SHP77 treated with DMSO at 0.1 percent for 48 hours (cell line): ENCODE measurements at places on chromosomes 5 and 9.

DNA sequence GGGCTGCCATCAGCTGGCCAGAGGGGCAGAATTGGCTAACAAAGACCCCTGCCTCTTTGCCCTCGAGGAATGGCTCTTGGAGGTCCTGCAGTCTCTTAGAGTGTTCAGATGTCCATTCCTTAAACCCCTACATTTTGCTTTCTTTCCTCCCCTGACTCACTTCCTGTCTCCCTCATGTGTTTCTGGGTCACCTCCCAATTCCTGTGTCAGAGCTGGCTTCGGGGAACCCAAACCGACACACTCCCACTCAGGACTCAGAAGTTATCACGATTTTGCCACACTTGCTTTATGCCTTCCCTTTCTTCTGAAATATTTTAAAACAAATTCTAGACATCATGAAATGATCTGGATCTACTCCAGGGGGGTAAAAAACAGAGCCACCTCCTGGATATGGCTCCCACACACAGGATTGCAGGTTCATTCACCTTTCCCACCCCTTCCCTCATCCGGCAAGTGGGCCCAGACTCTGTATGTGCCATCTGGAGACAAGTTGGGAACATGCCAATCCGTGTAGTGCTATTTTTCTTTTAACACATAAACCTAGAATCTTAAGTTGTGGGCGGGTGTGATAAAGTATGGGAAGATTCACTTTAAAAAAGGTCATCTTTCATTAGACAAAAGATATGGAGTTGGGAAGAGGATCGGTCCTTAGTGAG is 145.7 kb downstream of the NXNL2 start:
- no peak for DNase-seq

GRCh38 chr9:14935964-14936363 is 25.7 kb upstream of the FREM1 start:
- DNase-seq, result no peak

- no peak for DNase-seq
Observed at GRCh38 chr5:39021413-39021812, 52.8 kb downstream of the RICTOR start.

- no peak for DNase-seq
Observed at GRCh38 chr9:137760426-137760825, 117.2 kb upstream of the CACNA1B start.

DNA sequence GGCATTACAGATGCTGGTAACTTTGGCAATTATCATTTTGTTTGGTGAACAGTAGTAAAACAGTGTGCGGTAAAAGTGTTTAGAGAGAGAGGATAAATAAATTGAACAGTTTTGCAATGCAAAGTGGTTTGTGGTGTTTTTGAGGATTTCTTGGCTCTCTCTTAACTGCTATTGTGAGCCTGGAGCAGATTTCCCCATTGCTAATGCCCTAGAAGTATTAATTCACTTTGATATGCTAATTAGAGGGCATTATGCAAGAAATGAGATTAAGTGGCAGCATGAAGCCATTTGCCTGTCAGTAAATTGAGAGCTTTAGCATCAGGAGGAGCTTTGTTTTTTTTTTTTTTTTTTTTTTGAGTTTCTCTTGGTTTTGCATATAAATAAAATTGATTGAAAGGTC is 8.2 kb downstream of the PBX3 start:
- DNase-seq, result no peak

GRCh38 chr9:107102011-107102410 is 181.1 kb upstream of the RAD23B start:
- no peak for DNase-seq

DNA sequence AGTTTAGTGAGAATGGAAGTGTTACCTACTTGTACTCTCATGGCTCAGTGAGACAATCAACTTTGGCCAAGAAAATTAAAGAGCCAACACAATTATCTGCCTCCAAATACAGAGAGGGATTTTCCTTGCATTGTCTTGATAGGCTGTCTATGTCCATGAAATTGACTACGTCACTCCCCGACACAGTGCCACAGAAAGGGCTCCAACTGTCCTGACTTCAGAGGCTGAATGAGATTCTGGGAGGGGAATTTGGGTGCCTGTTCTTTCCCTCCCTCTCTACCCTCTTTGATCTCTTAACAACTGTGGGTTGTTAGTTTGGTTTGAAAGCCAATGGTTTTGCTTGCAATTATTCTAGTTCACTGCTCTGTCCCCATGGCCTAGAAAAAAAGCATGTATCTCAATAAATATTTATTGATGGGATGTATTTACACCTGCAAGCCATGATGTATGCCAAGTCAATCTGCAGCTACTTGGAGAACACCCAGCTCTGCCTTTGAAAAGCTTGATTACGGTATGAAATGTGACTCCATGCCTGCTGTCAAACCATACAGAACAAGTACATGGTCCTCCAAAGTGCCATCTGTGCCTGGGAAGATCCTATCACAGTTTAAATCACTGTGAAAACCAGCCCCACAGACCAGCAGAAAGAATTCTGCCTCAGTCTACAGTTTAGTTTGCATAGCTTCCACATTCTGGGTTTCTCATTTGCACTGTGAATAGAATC is 37.3 kb downstream of the CAPSL start:
- no peak for DNase-seq

DNA sequence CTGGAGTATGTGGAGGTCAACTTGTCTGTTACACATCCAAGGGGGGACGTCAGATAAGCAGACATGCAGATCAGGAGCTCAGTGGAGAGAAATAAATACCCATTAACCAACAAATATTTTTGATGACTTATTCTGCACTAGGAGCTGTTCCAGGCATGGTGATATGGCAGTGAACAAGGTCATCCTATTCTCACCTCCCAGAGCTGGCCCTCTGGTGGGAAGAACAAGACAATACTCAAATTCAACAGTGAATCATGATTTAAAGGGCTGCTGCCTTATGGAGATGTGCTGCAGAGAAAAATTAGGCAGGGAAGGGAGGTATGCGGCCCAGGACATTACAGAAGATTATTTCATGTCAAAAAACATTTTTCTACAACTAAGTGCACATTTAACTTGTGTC is 36.5 kb downstream of the SYK start:
- no peak for DNase-seq

- DNase-seq, result no peak
Observed at GRCh38 chr9:10566848-10567247, 46.0 kb downstream of the PTPRD start.

- DNase-seq, result no peak
Observed at GRCh38 chr5:17228821-17229291, 11.4 kb downstream of the BASP1 start.

DNA sequence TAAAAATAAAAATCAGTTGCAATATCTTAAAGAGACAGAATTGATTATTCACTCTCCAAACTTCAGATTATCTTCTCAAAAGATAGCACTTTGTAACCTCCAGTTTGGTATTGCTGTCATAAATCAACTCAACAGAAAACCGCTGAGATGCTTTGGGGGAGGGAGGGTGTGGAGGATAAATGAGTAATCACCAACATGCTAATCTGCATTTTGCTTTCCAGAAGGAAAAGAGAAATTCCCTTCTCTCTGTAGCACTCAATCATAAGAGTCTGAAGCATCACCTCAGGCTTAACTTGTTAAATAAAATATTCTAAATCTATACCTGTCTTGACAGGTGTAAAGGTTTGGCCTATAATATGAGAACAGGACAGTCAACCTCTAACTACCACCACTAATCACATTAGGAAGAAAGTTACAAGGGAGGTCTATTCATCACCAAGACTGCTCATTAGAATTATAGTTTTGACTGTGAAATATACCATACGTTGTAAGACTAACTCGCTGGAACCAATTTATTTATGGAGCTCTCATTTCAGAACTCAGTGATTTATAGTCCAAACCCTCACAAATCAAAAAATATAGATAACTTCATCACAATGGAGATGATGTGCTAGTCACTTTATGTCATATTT is 89.0 kb downstream of the PIK3R1 start:
- DNase-seq, result no peak

- DNase-seq, result no peak
Observed at GRCh38 chr9:8732367-8733075, 932.9 kb upstream of the DMAC1 start.

DNA sequence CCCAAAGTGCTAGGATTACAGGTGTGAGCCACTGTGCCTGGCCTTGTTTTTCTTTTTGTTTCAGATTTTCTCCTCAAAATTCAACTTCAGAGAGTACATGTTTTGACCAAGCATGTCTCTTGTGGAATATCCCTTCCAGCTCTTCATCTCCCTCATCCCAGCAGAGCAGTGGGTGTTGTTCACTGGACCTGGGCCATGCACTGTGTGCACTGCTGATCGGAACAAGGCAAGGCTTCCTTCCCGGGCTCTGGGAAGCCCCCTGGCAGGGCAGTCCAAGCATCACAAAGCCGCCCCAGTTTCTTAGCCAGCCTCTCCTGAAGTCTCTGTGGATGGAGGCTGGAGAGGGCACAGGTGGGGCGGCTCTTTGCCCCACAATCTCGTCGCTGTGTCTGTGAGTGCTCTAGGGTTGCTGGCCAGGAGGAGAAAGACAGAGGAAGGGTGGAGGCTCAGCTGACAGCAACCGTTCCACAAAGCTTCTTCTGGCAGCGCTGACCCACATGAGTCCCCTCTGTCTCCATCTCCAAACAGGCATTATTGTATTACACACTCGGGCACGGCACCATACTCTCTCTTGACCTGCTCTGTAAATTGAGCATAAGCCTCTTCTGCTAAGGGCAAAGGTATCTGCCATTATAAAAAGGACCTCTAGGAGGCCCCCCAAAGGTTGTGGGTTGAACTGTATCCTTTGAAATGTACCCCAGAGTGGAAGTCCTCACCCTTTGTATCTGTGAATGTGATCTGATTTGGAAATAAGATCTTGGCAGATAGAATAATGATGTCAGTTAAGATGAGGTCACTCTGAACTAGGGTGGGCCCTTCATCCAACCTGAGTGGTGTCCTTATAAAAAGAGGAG is 89.6 kb downstream of the TARS1 start:
- DNase-seq, result no peak

DNA sequence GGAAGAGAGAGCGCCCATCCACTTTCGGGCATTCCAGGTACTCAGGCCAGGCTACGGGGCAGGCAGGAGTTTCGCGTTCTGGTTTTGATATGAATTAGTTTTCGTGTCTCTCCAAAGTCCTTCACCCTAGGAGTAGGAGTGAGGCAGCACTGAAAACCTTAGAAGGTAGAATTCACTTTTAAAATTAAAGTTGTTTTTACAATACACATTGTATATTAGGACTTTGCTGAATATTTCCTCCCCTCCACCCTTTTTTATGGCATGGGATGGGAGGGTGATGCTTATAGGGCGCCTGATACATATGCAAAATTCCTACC is 747 bp downstream of the ITGA1 start:
- no peak for DNase-seq

DNA sequence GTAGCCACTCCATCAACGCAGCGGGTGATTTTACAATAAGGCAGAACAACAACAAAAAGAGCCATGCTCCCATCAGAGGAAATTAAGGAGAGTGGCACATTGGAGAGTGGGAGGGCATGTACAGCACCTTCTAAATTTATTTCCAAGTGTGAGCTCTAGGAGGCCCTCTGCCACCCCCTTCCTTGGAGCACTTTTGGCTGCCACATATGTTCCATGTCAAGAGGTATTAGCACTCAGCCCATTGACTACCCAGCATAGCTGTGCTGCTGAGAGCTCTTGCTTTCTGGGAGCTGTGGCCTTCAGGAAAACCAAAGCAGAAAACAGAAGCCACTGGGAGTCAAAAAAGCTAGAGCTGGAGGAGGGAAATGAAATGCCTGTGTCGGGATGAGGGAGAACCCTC is 200.2 kb upstream of the PANK3 start:
- no peak for DNase-seq

DNA sequence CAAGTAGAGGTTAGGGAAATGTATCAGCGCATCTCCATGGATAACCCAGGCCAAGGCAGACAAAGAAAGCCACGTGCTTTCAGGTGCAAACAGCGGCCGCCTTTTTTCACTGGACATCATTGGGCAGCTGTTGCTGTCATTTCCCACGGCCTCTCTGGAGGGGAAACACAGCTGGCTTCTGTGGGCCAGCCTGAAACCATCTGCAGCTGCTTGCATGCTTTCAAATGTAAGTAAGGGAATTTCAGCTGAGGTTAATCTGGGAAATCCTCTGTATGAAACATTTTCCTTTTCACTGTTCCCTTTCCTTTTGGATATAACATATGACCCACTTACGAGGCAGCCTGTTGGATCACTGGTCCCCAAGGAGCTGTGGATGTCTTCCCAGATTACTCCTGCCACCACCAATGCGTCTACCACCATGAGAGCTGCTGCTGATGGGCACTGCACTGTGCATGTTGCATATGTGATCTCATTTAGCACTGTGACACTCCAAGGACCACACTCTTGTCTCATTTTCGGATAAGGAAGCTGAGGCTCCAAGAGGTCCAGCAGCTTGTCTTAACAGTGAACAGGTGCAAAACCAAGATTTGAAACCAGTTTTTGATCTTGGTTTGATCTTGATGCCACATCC is 106.3 kb downstream of the C9orf152 start:
- DNase-seq, result no peak

DNA sequence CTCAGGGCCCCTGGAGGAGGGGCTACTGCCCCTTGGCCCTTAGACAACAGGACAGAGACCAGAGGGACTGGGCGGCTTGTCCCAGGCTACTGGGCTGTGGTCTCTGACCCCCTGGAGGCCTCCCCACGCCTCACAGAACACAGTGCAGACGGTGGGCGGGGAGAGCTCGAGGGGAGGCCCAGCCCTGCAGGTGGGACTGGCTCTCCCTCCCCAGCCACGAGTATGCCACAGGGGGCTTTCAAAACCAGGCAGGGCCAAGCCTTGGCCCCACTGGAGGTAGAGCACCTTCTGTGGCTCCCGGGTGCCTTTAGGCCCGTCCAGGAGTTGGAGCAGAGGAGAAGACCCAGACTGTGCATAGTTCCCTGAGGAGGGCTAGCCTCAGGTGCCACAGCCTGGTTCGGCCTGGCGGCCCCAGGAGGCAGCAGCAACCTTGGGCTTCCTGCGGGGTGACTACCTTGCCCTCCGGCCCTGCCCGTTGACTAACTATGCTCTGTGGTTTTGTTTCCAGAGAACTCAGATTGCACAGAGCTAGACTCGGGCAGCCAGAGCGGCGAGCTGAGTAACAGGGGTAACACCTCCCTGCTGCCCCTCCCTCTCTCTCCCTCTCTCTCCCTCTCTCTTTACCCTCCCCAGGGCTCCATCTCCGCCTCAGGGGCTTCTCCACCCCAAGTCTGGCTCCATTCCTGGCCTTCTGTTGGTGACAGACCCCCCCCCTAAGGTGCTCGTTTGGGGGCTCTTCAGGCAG is 15.5 kb downstream of the CARD19 start:
- DNase-seq, result no peak

DNA sequence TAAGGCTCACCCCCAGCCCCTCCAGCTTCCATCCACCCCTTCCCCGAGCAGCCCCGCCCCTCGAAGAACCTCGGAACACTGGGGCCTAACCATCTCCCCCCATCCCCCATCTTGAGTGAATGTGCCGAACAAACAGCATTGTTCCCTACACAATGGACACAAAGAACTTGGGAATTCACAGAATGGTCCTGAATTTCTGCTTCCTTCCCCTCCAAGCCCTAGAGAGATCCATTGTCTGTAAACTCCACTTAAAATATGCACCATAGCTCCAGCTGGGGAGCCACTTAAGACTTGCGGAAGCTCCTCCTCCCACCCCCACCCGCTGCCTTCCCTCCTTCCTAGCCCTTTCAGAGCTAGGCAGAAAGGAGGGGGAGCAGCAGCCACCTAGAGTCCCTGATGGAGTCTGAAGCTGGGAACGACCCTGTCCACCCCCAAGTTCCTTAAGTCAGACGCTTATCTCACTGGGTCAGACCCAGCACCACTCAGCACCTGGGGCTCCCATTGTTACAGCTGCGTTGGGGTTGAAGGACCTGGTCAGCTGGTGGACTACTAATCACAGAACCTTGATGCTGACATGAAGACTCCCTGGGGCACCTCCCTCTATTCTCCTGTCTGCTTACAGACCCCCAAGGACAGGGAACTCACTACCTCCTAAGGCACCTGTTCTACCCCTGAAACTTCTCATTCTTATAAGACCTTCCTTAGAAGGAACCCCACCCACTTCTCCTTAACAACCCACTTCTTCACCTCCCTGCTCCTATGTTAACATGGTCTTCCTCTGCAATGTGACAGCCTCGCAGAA is 61.4 kb downstream of the PCDH1 start:
- no peak for DNase-seq
